ENCODE measurements at places on chromosomes 2 and 18.

- DNase-seq, result no peak
Observed at GRCh38 chr2:195117011-195117410, 540.0 kb upstream of the SLC39A10 start.

GRCh38 chr18:79855147-79855933 is 57.6 kb downstream of the KCNG2 start:
- peak; percentile 87 for DNase-seq

- DNase-seq, result no peak
Observed at GRCh38 chr18:26440644-26441043, 107.7 kb downstream of the KCTD1 start.

GRCh38 chr2:100919316-100919715 is 82.8 kb upstream of the RPL31 start:
- DNase-seq, result peak; percentile 22
